ENCODE measurements at places on chromosomes 2 and 18.

DNA sequence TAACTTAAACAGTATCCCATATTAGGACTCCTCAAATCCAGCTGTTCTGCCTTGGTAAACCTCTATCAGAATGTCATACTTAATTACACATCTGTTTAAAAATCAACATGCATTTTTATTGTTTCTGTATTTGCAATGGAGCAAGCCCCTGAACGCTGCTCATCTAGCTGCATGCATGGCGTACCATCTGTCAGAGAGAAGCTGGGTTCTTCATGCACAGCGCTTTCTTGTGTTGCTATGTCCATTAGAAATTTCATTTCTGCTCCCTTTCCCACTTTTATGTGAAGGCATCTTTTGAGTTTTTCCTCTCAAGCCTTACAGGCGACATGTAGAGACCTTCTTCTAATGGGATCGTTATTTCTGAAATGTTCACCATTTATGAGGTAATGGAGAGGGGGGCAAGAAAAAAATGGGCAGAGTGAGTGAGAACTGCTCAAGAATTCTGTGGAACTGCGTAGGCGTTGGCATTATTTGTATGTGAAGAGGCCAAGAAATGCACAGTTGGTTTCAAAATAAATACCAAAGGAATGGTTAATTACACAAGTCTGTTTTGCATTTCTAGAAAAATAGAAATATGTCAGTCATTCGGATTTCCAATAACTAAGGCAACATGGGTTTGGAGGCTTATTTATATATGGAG, 31.6 kb downstream of the INSIG2 start:
- DNase-seq, result no peak

DNA sequence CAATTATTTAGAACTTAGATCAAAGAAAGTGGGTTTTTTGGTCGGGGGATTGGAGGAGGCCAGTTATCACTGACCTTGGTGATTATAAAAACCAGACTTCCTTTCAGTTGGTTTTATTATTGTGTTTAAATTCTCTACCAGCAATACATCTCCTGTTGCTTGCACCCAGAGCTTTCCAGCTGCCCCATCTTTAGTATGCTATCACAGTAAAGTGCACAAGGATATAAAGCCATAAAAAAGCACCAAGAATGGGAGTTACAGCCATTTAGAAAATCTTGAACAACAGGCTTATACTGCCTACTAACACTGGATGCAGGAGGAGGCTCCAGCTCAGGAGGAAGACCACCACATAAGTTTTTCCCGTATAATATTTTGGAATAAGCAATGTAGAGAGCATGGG, 148.7 kb upstream of the OSR1 start:
- DNase-seq, result no peak

GRCh38 chr18:12862467-12862866, 21.6 kb downstream of the PTPN2 start:
- no peak for DNase-seq

DNA sequence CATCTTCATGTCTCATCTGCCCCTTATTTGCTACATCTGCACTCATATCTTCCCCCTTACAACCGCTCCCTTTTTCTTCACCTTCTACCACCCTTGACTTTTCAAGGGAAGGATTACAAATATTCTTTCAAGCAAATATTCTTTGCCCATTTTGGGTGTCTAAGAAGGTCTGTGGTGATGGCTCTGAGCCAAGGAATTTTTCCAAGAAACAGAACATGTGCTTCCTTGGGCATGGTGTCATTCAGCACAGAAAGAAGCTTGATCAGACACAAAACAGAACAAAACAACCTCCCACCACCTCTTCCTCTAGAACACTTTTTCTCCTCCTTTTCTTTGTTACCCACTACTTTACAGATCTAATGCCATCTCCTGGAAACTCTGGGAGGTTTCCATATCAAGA, 313.7 kb downstream of the SATB2 start:
- no peak for DNase-seq

DNA sequence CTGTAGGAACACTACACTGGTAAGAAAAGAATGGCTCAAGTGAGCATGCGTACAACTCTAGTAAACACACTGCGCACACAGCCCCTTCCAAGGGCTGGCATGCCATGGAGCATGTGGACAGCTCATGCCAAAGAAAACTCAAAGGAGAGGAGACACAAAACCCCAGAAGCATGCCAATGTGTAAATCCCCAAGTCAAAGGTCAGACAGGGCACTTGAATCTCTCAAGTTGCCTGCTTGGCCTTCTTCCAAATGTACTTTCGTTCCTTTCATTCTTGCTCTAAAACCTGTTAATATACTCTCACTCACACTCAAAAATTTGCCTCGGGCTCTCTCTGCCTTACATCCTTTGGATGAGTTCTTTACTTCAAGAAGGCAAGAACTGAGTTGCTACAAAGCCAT, 365.3 kb downstream of the NBAS start:
- DNase-seq, result no peak

DNA sequence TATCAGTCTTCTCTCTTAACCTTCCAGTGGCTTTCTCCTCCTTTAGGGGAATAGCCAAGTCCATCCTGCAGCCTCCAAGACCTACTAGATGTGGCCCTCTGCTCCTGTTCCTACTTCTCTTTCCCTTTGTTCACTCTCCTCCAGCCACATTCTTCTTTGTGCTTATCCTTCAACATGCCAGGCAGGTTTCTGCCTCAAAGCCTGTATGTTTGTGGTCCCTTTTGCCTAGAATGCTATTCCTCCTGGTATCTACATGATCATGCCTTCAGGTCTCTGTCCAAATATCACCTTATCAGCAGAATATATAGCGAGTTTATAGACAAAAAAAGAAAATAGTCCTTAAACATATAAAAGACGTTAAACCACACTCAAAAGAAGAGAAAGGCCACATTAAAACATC, 5.5 kb downstream of the LYG2 start:
- no peak for DNase-seq

DNA sequence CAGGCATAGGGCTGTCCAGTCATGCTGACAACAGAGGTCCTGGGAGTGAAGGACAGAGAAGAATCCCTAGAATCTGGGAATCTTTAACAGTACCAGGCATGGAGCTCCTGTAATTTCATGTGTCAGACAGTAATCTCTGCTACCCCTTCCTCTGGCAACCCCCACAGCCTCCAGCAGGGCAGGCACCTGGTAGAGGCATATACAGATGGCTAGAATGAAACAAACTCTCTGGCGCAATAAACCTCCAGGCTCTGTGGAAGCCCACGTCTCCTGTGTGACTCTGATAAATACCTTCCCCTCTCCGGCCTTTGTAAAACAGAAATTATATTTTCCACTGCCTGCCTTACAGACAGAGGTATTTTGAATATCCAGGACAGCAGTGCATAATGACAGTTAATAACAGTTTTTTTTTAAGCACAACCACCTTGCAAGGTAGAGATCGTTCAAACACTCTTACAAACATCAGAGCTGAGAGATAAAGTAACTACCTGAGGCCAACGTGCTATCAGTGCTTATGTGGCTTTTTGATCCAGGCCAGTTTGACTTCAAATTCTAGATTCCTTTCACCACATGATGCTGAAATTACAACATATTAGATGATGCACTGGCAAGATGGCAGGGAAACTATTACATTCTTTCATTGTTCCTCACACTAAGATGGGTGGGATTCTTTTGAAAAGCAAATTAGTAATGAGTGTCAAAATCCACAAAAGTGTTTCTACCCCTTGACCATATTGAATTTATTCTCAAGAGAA, 47.7 kb upstream of the TMEM247 start:
- DNase-seq, result no peak

DNA sequence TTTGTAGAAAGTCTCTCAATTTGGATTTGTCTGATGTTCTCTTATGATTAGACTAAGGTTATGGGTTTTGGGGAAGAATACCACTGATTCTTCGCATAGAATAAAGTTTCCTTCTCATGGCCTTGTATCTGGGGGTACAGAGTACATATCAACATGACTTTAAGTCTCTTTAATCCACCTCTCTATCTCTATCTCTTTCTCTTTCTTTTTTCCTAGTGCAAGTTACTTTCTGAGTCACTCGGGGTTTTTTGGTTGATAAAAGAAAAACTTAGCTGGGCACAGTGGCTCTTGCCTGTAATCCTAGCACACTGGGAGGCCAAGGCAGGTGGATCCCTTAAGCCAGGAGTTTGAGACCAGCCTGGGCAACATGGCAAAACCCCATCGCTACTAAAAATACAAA, 100.1 kb upstream of the MAP4K3 start:
- no peak for DNase-seq

Data from left lobe of liver (tissue), 2 donors.